ENCODE measurements at places on chromosomes 12 and 14.
A peak's percentile ranks its signal among the peaks of the same experiment; 100 is the strongest.

- no peak for DNase-seq
Measured at GRCh38 chr12:128643155-128643554, 180.6 kb downstream of the SLC15A4 start.

- no peak for DNase-seq
Measured at GRCh38 chr12:89544022-89544421, 18.2 kb upstream of the POC1B start.

DNA sequence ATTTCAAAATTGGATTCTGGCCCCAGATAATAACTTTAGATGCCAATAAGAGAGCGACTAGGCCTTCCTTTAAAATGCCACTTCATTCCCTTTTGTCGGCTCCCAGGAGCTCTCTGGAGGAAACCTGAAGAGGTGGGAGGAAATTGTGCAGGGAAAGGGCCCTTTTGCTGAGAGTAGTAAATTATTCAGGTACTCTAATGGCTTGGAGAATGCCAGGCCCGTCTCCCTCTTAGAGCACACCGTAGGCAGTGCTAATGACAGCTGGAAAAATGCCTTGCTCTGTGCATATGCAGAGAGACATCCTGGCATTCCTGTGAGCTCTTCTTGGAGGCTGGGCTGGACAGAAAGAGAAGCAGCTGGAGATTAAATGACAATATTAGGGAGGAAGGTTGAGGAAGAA lies 115.0 kb upstream of the RPH3A start:
- no peak for DNase-seq

- no peak for DNase-seq
Measured at GRCh38 chr12:79347866-79348265, 342.9 kb downstream of the PAWR start.

GRCh38 chr12:5898874-5899273 lies 46.2 kb downstream of the ANO2 start:
- no peak for DNase-seq

DNA sequence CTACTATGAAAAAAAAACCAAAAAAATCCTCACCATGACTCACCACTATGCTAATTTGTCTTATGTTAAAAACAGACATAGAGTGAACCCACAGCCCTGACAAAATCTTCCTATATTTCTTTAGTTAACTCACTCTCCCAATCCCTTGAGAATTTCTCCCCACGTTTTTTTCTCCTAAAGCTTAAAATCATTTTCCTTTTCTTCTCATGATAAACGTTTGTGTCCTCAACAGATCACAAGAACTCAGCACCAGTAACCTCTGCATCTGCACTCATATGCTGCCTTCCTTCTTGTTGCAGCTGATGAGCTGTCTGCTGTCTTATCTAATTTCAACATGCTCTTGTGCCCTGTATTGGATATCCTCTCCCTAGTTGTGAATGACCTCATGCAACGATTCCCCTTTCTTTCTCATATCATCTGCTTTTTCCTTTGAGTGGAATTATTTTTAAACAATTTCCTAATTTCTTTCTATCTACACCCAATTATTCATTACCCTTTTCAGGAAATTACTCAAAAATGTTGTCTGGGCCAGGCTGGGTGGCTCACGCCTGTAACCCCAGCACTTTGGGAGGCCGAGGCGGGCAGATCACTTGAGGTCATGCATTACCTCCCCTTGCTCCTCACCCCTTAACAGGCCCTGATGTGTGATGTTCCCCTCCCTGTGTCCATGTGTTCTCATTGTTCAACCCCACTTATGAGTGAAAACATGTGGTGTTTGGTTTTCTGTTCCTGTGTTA lies 427.5 kb upstream of the MGAT4C start:
- no peak for DNase-seq

GRCh38 chr12:6192604-6193380 lies 7.4 kb upstream of the CD9 start:
- DNase-seq, result no peak

GRCh38 chr14:68774771-68775613 lies 17.9 kb downstream of the ZFP36L1 start:
- peak; percentile 11 for DNase-seq

GRCh38 chr14:56196274-56196673 lies 78.1 kb downstream of the PELI2 start:
- DNase-seq, result no peak

GRCh38 chr14:102461490-102462338 lies 47.9 kb downstream of the ANKRD9 start:
- no peak for DNase-seq

GRCh38 chr12:123891516-123892179 lies 81.0 kb downstream of the CCDC92 start:
- DNase-seq, result no peak
